Activated T-helper 1 cell treated with anti-CD3 and anti-CD28 coated beads, Interleukin-2, amount 50 U/mL, for 16 hours (primary cell): ENCODE measurements at places on chromosomes 7 and 10.

DNA sequence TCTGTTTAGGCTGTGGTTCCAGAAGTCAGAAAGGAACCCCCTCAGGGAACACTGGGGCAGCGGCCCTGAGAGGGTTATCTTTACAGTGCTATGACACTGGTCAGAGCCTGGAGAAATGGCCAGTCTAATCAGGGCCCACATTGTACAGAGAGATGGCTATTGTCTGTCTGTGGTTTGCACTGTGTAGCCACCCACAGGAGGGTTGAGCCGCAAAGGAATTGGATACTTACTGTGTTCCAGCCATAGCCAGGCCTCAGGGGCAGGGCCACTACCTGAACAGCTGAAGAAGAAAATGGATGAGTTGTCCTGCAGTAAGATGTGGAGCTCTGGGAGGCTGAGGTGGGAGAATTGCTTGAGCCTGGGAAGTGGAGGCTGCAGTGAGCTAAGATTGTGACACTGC, 47.5 kb upstream of the PODXL start:
- no peak for DNase-seq

DNA sequence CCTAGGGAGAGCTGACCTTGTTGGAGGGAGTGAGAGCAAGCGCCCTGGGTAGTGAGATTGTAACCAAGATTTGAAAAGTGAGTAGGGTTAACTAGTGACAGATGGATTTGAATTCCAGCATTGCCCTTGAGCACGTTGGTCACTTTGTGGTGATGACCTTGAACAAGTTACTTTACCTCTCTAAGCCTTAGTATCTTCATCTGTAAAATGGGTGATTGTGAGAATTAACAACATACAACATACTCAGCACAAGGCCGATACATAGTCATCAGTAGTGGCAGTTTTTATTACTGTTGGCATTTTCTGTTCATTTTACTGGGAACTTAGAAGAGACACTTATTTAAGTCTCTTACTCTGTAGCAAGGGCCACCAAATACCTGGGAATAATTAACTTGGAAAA, 25.5 kb downstream of the SNX10 start:
- DNase-seq: no peak

DNA sequence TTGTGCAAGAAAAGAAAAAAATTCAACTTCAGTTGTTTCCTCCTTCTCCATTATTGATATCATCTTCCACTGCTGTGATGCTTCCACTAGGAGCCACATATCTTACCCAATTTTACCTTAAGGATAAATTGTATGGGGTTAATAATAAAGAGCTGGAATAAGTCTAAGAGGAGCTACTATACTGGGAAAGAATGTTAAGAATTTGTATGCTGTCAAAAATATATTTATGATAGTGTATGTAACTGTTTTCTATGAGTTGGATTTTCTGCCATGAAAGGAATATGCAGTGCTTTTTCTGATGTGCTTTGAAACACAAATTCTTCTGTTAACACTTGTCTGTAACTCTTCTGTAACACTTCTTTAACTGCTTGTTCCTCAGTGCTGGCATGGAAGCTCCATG, 219.1 kb downstream of the VTI1A start:
- no peak for DNase-seq

- no peak for DNase-seq
Observed at GRCh38 chr10:29771376-29771775, 136.6 kb upstream of the SVIL start.

DNA sequence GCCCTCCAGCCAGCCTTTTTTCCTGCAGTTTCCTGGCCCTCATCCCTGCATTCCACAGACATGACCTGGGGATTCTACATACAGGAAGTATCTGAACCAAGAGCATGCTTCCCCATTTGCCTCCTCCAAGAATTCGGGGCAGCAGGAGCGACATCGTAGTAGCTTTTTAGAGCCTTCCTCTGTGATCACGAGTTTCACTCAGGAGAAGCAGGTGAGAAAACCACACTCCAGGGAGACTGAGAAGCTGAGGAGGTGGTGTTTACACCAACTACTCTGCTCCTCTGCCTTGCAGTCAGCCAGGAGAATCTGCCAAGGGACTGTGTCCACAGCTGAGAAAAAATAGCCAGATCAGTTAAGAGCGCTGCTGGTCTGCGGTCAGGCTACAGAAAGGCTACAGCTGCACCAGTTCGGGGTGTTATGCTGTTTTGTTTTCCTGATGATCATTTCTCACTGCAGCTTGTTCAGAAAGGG, 54.1 kb downstream of the HSPA12A start:
- DNase-seq: no peak

DNA sequence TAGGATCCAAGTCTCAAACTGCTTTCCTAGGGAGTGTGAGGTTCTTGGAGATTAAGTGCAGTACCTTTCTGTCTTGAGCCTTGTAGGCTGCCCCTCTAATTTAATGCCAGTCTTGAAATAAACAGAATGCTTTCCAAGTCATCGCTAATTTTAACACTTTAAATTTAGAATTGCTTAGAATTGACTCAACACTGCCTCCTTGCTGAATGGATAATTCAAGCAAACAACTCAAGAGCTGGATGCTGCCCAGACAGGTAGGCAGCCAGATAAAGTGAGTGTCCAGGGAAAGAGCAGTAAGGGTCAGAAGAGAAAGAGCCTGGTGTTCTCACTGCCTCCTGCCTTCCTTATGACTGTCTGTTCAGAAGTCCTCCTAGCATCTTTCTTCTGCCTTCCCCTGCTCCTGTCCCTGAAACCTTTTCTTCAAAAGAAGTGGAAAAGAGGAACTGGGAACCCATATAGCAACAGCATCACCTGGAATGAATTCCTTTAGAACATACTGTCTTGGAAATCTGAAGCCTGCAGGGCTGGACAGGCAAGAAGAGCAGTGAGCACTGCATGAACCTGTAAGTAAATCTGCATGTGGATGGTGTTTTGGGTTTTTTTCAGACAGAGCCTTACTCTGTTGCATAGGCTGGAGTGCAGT, 3.1 kb upstream of the GOT1 start:
- DNase-seq: no peak

DNA sequence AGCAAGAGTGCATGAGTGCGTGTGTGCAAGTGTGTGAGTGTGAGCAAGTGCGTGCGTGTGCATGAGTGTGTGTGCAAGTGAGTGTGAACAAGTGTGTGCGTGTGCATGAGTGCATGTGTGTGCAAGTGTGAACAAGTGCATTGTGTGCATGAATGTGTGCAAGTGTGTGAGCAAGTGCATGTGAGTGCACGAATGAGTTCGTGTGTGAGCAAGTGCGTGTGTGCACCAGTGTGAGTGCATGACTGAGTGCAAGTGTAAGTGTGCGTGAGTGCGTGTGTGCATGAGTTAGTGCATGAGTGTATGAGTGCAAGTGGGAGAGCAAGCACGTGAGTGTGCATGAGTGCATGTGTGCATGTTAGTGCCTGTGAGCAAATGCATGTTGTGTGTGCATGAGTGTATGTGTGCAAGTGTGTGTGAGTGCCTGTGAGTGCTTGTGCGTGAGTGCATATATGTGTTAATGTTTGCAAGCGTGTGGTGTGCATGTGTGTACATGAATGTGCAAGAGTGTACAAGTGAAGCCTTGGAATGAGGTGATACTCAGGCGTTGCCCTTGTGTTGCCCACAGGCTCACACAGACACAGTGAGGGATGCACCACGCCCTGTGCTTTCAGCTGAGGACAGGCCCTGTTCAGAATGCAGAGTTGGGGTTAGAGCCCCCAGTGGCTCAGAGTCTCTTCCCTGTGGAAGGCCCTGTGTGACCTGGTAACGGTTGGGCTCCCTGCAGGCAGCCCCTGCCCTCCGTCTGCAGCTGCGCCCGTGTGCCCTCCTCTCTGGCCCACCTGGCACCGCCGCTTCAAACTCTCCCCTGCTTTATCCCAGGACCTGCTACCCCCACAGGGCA, 97.1 kb downstream of the NKX6-2 start:
- DNase-seq: no peak

DNA sequence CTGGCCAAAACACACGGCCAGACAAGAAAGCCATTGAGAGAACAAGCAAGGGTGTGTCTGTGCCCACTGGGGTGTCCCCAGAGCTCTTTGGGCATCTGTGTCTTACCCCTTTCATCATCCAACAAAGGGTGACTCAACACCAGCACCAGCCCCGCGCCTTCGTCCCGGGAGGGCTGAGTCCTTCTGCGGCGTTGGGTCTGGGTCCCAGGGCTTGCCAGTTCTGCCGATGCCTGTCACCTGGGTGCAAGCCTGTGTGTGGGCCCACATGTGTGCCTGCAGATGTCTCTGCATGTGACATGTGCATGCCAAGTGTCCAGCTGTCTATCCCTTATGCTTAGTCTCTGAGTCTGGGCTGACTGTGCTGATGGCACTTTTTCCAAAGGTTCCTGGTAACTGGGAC, 24.4 kb upstream of the ELN start:
- no peak for DNase-seq

GRCh38 chr7:124723012-124723411, 42.6 kb downstream of the GPR37 start:
- DNase-seq: no peak

- DNase-seq: no peak
Observed at GRCh38 chr10:36254199-36254598, 612.1 kb upstream of the FZD8 start.

GRCh38 chr7:96116173-96116572, 205.7 kb downstream of the SLC25A13 start:
- no peak for DNase-seq

- no peak for DNase-seq
Observed at GRCh38 chr7:40437498-40437897, 302.7 kb downstream of the SUGCT start.

GRCh38 chr7:28144266-28144665, 36.3 kb downstream of the JAZF1 start:
- DNase-seq: no peak

DNA sequence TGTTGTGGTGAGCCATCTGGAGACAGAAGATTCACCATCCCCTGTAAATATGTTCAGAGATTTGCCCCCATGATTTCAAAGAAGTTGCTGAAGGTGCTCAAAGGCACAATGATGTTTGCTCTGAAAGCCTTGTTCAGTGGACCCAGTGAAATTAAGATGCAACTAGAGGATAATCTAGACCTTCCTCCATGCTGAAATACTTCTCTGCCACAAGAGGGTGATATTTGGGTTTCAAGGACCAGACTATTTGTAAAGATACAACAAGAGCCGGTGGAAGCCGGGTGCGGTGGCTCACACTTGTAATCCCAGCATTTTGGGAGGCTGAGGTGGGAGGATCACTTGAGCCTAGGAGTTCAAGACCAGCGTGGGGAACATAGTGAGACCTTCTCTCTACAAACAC, 13.5 kb upstream of the MSRB2 start:
- no peak for DNase-seq
